ENCODE measurements at places on chromosomes 2 and 18.

GRCh38 chr2:112168422-112169124 is 30.4 kb downstream of the FBLN7 start:
- DNase-seq = peak; percentile 36

GRCh38 chr2:101388232-101388631 is 929 bp upstream of the CREG2 start:
- DNase-seq = peak; percentile 69

DNA sequence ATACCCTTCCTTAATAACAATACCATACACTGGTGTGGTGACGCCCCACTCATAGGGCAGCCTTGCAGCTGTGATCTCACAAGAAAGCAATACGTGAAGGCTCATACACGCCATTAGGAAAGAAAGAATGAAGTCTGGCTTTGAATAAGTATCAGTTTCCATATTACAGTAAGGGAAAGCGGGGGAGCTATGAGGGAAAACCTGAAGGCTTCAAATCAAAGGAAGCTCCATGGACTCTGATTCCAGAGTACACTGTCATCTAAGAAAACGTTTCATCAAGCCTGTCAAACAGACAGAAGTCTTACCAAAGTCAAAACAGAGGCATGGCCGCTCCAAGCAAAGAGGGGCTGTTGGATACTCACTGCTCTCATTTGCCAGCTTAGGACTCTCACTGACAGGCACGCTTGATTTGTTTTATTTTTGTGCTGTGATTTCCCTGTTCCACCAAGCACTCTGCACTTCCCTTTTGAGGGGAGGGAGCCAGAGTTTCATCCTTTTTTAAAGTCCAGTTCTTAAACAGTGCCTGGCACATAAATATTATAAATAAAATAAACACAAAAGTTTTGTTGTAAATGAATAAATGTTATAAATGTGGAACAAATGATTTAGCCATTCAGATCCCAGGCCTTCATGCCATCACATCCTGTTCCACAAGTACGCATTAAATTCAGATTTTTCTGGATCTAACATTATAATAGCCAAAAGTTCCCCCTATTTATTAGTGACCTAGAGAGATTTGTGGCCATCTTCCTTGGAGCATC is 221.2 kb downstream of the PIEZO2 start:
- DNase-seq = no peak

DNA sequence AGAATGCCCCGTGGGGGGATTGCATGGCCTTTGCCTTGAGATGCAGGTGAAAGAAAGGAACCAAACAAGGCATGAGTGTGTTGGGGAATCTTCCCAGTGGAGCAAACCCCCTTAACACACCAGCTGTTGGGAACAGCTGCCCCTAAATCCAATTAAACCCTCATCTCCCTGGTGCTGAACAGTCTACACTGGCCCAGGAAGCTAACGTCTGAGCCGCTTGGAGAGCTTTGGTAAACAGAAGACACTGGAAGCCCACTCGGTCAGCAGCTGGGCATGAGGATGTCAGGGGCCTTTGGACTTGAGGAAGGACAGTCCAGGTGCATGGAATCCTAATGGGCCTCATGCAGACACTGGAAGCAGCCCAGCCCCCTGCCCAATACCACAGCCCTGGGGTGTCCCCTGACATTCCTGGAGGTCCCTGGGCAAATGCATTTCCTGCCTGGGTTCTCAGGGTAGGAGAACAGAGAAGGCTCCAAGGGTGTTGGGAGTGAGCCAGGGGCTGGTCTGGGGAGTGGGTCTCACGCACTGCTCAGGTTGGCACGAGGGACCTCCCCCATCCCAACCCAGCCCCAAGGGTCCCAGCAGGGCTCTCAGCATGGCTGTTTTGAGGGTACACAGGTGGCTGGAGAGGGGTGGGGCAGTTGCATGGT is 37.7 kb downstream of the GBX2 start:
- no peak for DNase-seq

GRCh38 chr2:204205538-204205937 is 269.0 kb downstream of the ICOS start:
- no peak for DNase-seq

DNA sequence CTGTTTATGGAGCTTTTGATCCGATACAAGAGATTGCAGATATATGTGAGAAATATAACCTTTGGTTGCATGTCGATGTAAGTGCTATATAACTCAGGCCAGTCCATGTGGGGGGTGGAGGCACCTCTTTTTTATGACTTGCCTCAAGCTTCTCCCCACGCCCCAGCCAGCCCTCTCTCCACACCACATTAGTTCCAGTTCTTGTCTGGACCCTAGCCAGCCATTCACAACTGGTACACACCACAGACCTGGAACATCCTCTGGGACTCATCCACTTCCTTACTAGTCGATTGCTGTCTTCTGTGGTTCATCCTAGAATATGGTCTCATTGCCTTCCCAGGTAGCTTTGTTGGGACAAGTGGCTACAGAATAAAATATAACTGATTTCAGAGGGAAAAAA is 31.0 kb downstream of the GAD1 start:
- peak; percentile 81 for DNase-seq
